Cortex of kidney (tissue), 1 donor: ENCODE measurements at places on chromosomes 6 and 20.

GRCh38 chr20:5908981-5909380 lies 41.4 kb downstream of the TRMT6 start:
- DNase-seq = no peak

DNA sequence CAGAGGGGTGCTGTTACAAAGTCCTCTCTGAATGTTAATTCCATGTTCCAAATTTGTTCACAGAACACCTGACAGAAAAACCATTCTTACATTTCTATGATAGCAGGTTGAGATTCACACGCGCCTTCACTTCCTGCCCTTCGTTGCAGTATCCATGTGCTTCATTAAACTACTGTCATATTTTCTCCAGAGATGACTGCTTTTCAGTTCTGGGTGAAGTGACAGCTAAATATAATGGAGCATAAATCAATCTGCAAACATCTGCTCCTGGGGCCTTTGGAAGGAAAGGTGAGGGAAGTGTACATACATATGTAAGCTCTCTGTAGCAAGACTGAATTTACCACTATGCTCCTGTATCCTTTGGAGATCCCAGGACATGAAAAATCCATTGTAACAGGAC lies 750.2 kb downstream of the HDGFL1 start:
- DNase-seq = no peak

DNA sequence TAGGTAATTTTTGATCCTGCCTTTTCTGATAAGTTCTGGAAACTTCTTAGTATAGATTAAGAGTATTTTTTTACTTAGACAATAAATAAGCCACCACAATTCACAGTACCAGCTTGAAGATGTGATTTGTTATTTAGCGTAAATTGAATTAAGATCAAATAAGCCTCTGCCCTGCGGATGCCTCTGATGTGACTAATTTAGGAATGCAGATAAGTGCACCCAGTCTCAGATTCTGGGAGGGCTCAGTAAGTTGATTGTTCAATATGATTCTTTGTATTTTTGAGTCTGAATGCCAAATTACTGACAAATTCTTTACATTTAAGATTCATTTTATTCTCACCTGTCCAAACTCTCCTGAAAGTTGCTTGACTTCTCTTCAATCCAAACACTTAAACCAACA lies 147.5 kb downstream of the THBS2 start:
- no peak for DNase-seq

DNA sequence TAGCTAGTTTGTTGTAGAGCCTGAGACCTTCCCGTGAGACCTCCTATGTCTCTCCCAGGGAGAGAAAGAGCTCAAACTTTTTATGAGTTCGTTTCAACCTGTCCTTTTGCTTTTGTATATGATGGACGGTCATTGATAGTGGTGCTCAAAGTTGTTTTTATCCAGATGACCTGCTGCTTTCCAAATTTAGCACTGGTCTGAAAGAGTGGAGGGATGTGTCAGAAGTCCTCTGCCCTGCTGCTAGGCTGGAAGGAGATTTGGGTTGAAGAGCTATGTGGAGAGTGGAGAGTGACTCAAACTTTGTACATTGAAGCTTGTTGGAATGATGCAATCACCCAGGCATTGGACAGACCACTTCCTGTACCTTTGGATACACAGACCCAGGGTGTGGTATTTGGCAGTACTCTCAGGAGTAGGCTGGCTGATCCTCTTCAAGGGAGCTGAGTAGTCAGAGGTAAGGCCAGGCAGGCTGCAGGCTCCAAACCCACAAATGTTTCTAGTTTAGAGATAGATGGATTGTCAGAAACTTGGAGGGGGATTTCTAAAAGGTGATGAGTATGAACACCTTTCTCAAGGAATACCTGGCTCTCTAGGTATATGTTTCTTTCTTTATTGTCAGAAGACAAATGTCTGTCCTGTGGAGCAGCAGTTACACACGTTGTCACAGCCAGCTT lies 49.4 kb upstream of the RREB1 start:
- DNase-seq = no peak

- no peak for DNase-seq
Measured at GRCh38 chr20:17768271-17768670, 68.5 kb downstream of the BANF2 start.

DNA sequence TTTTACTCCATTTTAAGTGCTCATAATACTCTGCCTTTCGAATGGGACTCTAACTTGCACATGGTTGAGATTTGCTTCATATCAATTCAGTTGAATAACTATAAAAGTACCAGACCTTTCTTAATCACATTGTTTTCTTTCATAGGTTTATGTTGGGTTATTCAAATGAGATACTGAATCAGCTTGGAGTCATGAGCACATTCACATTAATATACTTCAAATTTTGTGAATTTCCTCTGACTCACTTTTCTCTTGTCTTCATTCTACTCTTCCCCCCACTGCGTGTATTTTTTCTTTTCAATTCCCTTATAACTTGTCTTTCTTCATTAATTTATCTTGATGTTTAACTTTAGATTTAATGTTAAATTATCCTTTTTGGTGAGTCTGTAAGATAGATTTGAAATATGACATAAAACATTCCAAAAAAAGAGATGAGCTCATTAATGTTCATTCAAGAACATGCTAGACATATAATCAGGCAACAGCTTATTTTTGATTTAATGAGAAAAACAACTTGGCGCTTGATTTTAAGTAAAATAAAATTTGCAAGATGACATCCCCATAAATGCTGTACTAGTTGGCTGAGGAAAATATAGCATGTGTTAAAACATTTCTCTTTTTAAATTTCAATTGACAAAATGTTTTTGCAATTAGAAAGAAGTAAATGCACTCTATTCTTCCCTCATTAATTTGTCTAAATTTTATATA lies 736.0 kb downstream of the CD109 start:
- no peak for DNase-seq

DNA sequence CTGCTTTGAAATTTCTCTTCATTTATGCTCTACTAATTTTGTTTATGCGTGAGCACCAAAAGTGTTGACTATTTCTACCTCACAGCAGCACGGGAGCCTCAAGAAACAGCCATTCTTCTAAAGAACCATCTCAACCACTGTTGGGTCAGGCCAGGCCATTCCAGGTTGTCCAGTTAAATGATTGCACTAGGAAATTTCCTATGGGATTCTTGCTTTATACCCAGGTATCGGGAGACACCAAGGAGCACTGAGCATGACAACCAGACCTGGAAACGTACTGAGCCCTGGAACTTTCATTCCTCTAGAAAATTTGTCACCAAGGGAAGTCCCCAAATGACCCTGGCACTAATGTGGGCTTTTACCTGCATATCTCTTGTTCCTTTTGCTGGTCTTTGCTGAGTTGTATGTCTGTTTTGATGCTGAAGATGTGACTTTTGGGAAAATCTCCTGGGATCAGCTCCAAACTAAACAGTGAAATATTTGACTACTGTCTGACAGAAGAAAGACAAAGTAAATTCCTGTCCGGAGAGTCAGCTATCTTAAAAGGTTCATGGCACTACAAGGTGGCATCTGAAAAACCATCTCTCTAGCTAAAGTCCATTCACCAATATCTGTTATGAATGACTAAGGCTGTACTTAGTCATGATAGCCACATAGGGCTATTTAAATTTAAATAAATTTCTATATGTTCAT lies 70.5 kb downstream of the SNAP25 start:
- DNase-seq = no peak

DNA sequence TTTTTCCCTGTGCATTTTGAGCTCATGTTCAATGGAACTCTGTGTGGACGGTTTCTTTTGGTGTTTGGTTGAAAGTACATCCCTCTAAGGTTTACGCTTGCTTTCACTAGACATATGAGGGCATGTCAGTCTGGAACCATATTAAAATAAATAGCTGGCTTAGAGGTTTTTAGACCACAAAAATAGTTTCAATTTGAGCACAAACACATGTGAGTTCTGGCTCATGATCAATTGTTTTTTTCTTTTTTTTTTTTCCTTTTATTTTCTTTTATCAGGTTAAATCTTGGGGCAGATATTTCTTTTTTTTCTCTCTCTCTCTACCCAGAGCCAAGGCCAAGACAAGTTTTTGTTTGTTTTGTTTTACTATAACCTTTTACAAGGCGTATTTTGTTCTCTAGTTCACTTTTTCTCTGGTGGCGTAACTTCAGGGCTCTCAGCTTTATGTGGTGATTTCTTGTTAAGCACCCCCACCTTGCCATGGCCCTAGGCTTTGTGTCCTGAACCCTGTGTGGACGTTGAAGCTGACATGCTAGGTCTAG lies 92.9 kb downstream of the SHLD1 start:
- DNase-seq = no peak

- no peak for DNase-seq
Measured at GRCh38 chr6:10901770-10902169, 14.9 kb downstream of the SYCP2L start.

DNA sequence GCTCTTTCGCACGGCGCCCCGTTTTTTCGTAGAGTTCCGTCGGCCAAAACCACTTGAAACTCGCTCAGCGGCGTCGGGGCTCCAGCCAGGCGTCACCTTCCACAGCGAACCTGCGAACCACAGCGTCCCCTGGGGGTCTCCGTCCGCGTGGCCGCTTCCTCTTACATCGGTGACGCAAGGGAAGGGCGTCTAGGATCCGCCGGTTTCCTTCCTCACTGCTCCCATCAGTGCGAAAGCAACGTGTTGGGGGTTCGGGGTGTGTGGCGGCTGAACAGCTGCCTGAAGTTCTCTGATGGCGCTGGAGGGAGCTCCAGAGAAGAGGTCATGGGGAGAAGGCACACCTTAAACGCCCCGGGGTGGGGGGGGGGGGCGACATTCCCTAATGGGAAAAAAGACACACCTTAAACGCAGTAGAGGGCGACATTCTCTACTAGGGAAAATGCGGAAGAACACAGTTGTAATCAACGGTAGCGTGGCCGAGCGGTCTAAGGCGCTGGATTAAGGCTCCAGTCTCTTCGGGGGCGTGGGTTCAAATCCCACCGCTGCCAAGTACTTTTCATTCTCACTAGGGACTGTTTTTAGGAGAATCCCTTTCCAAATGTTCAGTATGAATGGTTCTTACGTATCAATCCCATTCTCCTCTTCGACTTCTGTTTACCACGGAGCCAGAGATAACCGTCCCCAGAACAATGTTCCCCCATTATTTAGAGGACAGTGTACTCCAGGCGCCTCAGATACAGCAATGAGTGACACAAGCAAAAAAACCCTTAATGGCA lies 16.4 kb downstream of the ZNF311 start:
- no peak for DNase-seq

- DNase-seq = no peak
Measured at GRCh38 chr6:85390775-85391174, 59.1 kb upstream of the NT5E start.

GRCh38 chr6:10219510-10219909 lies 195.4 kb downstream of the TFAP2A start:
- DNase-seq = no peak

GRCh38 chr6:107576852-107577251 lies 86.9 kb downstream of the SOBP start:
- DNase-seq = no peak

DNA sequence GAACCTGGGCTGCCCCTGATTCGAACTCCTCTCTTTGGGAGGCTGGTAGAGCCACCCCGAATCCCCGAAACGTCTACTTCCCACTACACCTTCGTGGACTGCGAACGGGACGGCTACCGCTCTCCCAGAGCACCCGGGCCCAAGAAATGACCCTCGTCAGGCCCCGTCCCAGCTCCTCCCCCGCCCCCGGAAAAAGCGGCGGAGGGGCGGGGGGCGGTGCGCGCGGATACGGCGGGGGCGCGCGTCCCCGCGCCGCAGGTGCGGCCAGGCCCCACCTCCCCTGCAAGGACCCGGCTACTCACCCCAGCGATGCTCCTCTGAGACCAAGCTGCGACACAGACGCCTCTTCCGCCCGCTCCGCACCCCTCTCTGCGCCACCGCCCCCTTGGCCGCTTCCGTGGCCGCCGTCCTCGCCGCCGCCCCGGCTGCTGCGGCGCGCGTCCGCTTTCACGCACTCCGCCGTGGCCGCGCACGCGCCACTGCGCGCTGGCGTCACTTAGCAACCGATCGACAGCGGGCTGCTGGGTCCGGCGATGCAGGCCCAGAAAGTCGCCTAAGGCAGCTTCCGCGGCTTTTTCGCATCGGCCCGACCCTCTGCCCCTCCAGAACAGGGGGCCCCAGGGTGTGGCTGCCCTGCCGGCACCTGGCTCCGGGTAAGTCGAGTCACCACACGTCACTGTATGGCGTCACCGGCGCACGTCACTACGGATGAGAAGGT lies at the start of gene BTBD9:
Gene BTBD9, minus strand, starts transcription at position 432 of the 718 bp plus-strand sequence.
- DNase-seq = no peak

GRCh38 chr20:2237059-2237458 lies 58.7 kb upstream of the TGM3 start:
- no peak for DNase-seq

DNA sequence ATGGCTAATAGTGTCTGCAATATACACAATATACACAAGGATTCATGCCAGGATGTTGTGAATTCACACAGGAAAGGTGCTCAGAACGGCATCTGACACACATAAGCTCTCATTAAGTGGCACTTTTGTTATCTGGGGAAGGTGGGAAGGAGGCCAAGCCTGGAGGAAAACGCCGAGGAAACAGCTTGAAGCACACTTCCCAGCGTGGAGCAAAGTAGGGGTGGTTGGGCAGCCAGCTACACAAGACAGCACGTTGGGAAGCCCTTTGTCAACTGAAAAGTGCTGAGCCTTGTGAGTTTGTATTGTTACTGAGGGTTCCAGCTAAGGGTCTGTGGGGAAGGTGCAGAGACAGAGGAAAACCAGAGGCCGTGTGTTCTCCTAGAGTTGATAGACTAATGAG lies 181.0 kb downstream of the ZMYND8 start:
- DNase-seq = no peak

GRCh38 chr20:35144694-35145093 lies 2.4 kb downstream of the EDEM2 start:
- no peak for DNase-seq

DNA sequence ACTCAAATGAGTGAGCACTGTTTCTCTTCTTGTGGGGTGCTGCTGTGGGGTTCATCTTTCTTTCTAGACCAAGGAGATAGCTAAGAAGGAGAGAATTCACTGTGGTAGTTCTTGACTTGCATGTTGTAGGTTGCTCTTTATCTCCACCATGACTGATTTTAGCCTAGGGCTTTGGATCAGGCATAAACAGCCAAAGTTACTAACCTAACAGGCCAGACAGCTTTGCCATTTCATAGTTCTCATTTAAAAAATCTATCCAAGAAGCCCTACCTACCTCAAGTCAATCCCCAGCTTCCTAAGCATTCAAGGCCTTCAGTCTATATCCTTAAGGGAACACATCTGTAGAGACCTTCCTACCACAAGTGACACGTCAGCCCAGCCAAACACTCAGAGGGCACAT lies 107.9 kb upstream of the CARMIL1 start:
- no peak for DNase-seq

DNA sequence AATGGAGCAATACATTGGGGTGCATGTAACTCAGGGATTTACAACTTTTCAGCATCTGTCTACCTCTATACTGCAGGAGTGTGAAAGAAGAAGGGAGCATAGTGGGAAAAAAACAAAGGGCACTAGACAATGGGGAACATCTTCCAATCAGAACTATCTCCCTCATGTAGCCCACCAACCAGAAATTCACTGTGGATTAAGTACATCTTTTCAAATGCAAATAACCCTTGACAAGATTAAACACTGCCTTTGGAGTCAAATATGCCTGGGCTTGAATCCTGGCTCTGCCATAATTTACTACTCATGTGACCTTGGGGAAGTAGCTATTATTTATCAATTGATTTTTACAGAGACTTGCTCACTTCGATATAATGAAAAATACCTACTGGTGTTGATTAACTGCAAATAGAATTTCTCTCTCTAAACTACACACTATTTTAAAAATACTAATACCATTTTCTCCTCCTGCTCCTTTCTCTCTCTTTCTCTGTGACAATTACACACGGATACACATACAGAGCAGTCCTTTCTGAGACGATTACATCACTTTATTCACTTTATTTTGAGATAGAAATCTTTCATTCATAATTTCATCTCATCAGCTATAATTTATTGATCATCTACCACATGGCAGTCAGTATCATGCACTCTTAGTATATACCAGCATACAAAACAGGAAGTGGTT lies 783.7 kb downstream of the FRK start:
- DNase-seq = no peak
